ENCODE measurements at places on chromosomes 2 and 18.

DNA sequence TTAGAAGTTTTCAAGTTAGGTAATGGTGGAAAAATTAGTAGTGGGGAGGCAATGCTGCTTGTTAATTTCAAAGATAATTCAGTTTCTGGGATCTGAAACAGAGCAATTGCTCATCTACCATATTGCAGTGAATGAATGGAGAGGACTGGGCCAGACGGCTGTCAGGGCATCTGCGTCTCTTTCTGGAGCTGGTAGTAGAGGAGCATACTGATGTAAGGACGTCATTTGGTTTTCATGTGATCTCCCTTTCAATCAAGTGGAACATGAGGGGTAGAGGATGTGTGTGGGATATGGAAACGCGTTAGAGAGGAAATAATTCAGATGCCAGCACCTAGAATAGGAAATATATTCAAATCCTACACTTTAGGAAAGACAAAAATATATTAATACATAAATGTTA is 490.3 kb downstream of the ADCYAP1 start:
- no peak for DNase-seq

- DNase-seq: peak; percentile 11
Measured at GRCh38 chr2:53422979-53423378, 344.6 kb upstream of the CHAC2 start.

DNA sequence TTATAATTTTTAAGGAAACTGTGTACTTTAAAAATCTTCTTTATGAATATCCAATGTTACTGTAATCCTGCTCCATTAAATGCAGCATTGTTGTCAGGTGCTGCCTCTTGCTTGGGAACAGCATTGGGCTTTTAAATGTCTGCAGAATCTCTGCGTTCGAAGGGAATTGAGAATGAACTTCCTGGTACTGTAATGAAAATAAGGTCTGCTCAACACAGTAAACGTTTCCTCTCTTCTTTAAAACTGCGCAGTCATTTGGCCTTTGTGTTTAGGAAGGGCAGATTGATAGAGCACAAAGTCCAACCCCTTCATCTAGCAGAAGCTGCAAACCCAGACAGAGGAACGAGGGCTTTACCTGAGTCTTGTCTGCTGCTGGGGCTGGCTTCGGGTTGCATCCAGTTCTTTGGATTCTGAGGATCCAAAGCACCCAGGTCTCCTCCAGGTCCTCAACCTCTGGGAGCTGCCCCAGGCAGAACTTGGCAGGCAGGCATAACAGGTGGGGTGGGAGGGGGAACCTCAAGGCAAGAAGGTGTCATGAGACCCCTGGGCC is 104.5 kb downstream of the UGGT1 start:
- DNase-seq: no peak

- DNase-seq: no peak
Measured at GRCh38 chr2:108215794-108216211, 24.0 kb upstream of the SULT1C3 start.

- DNase-seq: no peak
Measured at GRCh38 chr2:109330056-109330455, 201.1 kb downstream of the SH3RF3 start.

- no peak for DNase-seq
Measured at GRCh38 chr18:55731594-55732042, 143.6 kb upstream of the TCF4 start.

Data from GM06990 (cell line).